ENCODE measurements at places on chromosomes 2 and 18.

- peak; percentile 34 for DNase-seq
Observed at GRCh38 chr2:134232868-134233727, 20.8 kb upstream of the MGAT5 start.

DNA sequence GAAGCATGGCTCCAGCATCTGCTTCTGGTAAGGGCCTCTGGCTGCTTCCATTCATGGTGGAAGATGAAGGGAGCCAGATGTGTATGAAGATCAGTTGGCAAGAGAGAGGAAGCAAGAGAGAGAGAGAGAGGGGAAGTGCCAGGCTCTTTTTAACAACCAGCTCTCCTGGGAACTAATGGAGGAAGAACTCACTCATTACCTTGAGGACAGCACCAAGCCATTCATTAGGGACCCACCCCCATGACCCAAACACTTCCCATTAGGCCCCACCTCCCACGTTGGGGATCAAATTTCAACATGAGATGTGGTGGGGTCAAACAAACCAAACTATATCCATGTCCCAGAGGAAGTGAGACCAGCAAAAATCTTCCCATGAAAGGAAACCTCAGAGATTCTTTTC, 124.8 kb upstream of the SIX2 start:
- DNase-seq, result no peak

DNA sequence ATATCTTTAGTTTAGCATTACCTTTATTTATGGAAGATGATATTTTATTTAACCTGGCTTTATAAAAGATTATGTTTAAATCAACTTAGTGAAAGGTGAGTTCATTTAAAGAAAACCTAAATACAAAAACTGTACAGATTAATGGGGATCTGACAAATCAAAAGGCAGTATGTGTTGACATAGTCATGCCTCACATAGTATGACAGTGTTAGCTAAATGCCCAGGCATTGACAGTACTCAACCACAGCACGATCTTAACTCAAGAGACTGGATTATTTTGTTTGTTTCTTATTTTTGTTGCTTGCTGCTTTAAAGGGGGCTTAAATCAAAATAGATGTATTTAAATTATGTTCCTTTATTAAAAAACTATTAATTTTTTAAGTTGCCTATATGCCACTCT, 7.8 kb downstream of the DOK6 start:
- no peak for DNase-seq

DNA sequence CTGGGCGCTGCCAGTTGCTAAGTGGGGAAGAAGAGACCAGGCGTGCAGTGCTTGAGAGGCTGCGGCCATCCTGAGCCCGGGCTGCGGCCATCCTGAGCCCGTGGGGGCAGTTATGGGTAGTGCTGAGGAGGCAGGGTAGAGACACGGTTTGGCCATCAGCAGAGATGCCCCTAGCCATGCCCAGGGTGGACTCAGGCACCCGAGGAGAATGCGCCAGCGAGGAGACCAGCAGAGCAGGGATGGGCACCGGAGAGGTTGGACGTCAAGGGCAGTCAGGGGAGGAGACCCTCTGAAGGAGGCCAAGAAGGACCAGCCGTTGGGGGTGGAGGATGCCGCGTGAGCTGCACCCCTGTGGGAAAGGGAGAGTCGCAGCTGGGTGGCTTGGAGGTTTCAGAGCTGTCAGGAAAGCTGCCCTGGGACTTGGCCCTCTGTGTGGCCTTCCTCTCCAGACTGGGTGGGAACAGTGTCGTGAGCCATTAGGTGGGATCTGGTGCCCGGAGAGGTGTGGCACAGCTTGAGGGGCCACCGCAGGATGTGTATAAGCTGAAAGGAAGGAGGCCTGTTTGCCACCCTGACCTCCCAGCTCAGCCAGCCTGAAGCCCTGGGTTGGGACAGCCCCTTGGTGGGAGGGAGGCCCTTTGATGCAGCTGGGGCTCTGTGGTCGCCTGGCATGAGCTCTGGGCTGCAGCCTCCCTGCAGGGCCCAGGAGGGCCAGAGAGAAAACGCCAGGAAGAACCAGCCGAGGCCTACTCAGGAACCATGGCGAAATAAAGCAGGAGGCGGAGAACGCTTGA, 56.0 kb downstream of the SH3BP4 start:
- no peak for DNase-seq

- DNase-seq, result no peak
Observed at GRCh38 chr2:173812321-173812720, 152.9 kb downstream of the SP3 start.
